ENCODE measurements at places on chromosomes 7 and 10. TPM values are rescaled to one million over a fixed set of nuclear protein-coding genes. Genes with fewer than 3 reads are reported as not detected.

Gene UNC5B
- total RNA-seq = 3.4 TPM

Gene HACD1
- 29.9 TPM for total RNA-seq

Gene DPP6
- total RNA-seq = 1.8 TPM

Gene CNTNAP2
- 1.1 TPM for total RNA-seq

Gene HOXA7
- total RNA-seq = 6.1 TPM

Gene CLRN3
- not detected for total RNA-seq

Gene MAPK8
- 51.5 TPM for total RNA-seq

Gene SNX10
- total RNA-seq = 65.6 TPM

Gene MRPS33
- total RNA-seq = 21.4 TPM

Gene CCL24
- total RNA-seq = 10.8 TPM

Gene NKX6-2
- total RNA-seq = not detected

Gene ADAM22
- 0.82 TPM for total RNA-seq

Gene ANKRD2
- total RNA-seq = 2.7 TPM

Gene CHN2
- total RNA-seq = 25.9 TPM

Gene NODAL
- total RNA-seq = not detected

Gene TRPV6
- total RNA-seq = 0.48 TPM

Gene ANKRD61
- 0.28 TPM for total RNA-seq

Gene NPSR1
- not detected for total RNA-seq

Gene TAX1BP1
- 65.0 TPM for total RNA-seq

Gene MINDY4
- total RNA-seq = 11.0 TPM

Gene AUTS2
- 27.0 TPM for total RNA-seq

Gene NPM3
- total RNA-seq = 31.1 TPM

Gene PAPOLB
- 0.44 TPM for total RNA-seq

Gene GSTO2
- 0.12 TPM for total RNA-seq

Gene AMPH
- 41.2 TPM for total RNA-seq

Gene CCDC172
- total RNA-seq = not detected

Gene MGAM2
- total RNA-seq = not detected

Gene VGF
- total RNA-seq = not detected

Gene NSMCE4A
- total RNA-seq = 70.4 TPM

Gene HECTD2
- total RNA-seq = 16.7 TPM

Gene CLDN12
- total RNA-seq = 21.9 TPM

Gene EPO
- not detected for total RNA-seq

Gene PVRIG
- 0.74 TPM for total RNA-seq

Gene CHAT
- not detected for total RNA-seq

Gene BAMBI
- total RNA-seq = 20.5 TPM

Gene ZNF775
- 0.72 TPM for total RNA-seq

Gene CUZD1
- total RNA-seq = 1.4 TPM

Gene ATP6V0A4
- total RNA-seq = not detected

Gene NEBL
- 8.0 TPM for total RNA-seq

Gene GRM3
- total RNA-seq = not detected

Gene PLAC9
- 23.3 TPM for total RNA-seq

Gene GIMAP4
- 16.1 TPM for total RNA-seq

Gene NOS3
- total RNA-seq = 11.2 TPM

Gene MSS51
- 1.0 TPM for total RNA-seq

Gene ZEB1
- total RNA-seq = 60.9 TPM

Gene TSPAN15
- 59.2 TPM for total RNA-seq

Gene MASTL
- 10.4 TPM for total RNA-seq

Gene GNGT1
- total RNA-seq = not detected

Measured in omental fat pad (tissue), 4 donors.